ENCODE measurements at places on chromosomes 6 and 20. TPM values are rescaled to one million over a fixed set of nuclear protein-coding genes. Genes with fewer than 3 reads are reported as not detected.

GRCh38 chr6:39152262-39152661 is 37.3 kb upstream of the SAYSD1 start:
- no peak overlapping the region for H3K27ac ChIP-seq
- H3K4me3 ChIP-seq = no peak overlapping the region
- H3K27me3 ChIP-seq = no peaks in the 10 kb centered on the region
- no peaks in the 10 kb centered on the region for H3K4me1 ChIP-seq
- no peak for DNase-seq

Gene NOX3
- total RNA-seq = not detected

Gene LAMA2
- total RNA-seq = 3.1 TPM

GRCh38 chr20:1375515-1375914 is 17.3 kb downstream of the FKBP1A start:
- no peaks in the 10 kb centered on the region for H3K27me3 ChIP-seq
- no peak for DNase-seq
- peaks cover 43% of the 10 kb centered on the region for H3K4me1 ChIP-seq
- H3K36me3 ChIP-seq = peaks cover 10% of the 10 kb centered on the region
- H3K27ac ChIP-seq = no peak overlapping the region

Measured in liver (tissue), 10 donors.